ENCODE measurements at places on chromosomes 13 and 19.

GRCh38 chr19:8085598-8086408 is 33.2 kb downstream of the CCL25 start:
- no peak for DNase-seq

- DNase-seq = no peak
Measured at GRCh38 chr19:788686-788982, 8.6 kb upstream of the PTBP1 start.

DNA sequence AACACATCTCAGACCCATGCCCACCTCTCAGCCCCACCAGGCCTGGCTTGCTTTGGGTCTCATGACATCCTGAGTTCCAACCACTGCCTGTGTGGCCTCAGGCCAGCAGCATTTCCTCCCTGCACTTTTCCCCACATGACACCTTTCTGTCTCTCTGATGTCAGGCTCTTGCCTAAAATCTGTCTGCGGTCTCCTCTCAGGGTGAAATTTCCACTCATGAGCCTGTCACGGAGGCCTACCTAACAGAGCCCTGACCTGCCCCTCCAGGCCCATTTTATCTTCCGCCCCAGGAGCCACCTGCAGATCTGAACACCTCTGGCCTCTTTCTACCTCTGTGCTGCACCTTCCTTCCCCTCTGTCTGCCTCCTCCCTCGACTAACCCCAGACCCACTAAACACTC is 93.5 kb downstream of the ZDHHC20 start:
- no peak for DNase-seq

- DNase-seq = no peak
Measured at GRCh38 chr19:29675650-29676186, 10.5 kb downstream of the PLEKHF1 start.

GRCh38 chr13:110779022-110779421 is 65.5 kb downstream of the ING1 start:
- DNase-seq = no peak

GRCh38 chr13:87147076-87147475 is 524.1 kb upstream of the SLITRK5 start:
- no peak for DNase-seq

- DNase-seq = no peak
Measured at GRCh38 chr19:49573009-49573408, 7.3 kb downstream of the NOSIP start.

Data from activated CD8-positive, alpha-beta memory T cell treated with anti-CD3 and anti-CD28 coated beads for 4 hours (primary cell).